ENCODE measurements at places on chromosomes 7 and 10.
A peak's percentile ranks its signal among the peaks of the same experiment; 100 is the strongest.

DNA sequence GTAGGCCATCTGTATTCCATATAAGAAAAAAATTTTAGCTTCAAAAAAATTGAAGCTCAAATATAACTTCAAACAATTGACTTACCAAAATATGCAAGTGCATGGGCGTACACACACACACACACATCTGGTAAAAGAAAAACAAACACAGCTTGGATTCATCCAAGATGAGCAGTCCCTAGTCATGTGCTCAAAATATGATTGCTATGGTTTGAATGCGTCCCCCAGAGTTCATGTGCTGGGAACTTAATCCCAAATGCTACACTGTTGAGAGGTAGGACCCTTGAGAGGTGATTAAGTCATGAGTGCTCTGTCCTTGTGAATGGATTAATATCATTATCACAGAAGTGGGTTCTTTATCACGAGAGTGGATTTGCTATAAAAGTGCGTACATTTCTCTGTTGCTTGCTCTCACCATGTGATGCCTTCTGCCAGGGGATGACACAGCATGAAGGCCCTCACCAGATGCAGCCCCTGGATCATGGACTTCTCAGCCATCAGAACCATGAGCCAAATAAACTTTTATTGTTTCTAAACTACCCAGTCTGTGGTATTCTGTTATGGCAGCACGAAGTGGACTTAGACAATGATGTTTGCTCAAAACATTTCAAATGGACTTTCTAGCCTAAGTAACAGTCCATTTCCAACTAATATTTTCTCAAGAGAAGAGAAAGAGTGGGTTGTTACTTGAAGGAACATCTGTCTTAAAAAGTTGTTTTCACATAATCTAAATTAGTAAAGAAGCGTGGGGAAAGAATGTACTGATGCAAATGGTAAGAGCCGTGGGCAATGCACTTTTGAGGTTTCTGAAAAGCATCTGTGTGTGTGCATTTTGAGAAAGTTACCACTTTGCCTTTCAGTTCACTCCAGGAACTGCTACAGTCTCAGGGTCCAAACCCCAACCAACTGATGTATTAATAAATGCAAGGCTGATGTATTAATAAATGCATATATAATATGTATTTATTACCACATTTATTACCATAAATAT lies 15.1 kb upstream of the SVIL start:
- no peak for DNase-seq

- DNase-seq: no peak
These were observed 62.4 kb upstream of the PCBD1 start for GRCh38 chr10:70950801-70951200.

GRCh38 chr10:5442990-5443370 lies 30.6 kb downstream of the NET1 start:
- DNase-seq: no peak

GRCh38 chr7:140059273-140060242 lies 3.2 kb downstream of the PARP12 start:
- DNase-seq: no peak

DNA sequence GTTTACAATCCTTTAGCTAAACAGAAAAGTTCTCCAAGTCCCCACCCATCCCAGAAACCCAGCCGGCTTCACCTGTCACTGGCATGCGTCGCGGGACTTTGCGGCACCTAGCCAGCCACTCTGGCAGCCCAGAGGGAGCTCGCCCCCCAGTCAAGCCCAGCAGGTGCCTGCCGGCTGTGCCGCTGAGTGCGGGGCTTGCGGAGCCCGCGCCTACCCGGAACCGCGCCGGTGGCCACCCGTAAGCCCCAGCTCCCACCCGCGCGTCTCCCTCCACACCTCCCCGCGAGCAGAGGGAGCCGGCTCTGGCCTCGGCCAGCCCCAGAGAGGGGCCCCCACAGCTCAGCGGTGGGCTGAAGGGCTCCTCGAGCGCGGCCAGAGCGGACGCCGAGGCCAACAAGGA lies 446.1 kb downstream of the GRM8 start:
- no peak for DNase-seq

- no peak for DNase-seq
These were observed 39.7 kb upstream of the CELF2 start for GRCh38 chr10:10977978-10978377.

DNA sequence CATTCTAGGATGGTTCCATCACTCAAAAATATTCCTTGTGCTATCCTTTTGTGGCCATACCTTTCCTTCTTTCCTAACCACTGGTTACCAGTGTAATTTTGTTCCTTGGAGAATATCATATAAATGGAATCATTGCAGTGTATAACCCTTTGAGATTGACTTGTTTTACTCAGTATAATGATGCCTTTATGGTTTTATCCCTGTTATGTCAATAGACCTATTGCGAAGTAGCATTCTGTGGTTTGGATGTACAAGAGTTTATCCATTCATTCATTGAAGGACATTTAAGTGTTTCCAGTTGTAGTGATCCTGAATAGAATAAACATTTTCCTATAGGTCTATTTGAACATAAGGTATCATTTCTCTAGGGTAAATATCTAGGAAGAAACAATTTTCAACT lies 54.2 kb downstream of the RBM33 start:
- no peak for DNase-seq

GRCh38 chr7:13062631-13063030 lies 375.2 kb downstream of the ARL4A start:
- no peak for DNase-seq

- DNase-seq: peak; percentile 98
These were observed 7.2 kb upstream of the FIS1 start for GRCh38 chr7:101251871-101252659.

GRCh38 chr7:29657288-29657687 lies 93.7 kb downstream of the PRR15 start:
- DNase-seq: no peak

DNA sequence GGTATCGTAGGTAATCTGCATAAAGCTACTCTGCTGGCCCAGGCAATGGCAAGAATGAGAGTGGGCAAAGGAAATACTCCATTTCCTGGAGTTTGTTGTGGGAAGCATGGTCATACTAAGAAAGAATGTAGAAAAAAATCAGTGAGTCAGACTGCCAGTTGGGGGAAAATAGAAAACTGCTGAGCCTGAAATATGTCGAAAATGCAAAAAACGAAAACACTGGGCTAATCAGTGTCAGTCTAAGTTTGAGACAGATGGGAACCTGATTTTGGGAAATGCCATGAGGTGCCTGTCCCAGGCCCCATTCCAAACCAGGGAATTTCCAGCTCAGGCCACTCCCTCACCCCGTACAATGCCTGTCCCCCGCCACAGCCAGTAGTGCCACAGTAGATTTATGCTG lies 150.0 kb downstream of the ZNF33B start:
- no peak for DNase-seq

- DNase-seq: no peak
These were observed 775.3 kb upstream of the POM121L12 start for GRCh38 chr7:52260046-52260665.

- no peak for DNase-seq
These were observed 3.7 kb downstream of the ZSWIM8 start for GRCh38 chr10:73788864-73789658.

DNA sequence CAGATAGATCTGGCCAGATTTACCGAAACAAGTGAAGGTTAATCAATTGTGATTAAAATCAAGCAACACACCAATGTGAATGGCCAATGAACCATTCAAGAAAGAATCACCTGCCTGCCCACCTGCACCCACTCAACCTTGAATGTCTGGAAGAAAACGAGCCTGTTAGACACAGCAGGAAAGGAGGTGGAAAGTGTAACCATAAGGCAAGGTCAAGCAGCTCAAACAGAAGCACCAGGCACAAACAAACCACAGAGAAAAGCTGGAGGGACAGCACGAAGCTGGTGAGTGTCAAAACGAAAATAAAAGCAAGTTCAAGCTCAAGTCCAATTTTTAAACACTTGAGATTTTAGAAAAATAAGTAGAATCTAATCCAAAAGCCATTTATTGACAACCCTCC lies 64.9 kb downstream of the STEAP1B start:
- DNase-seq: no peak

DNA sequence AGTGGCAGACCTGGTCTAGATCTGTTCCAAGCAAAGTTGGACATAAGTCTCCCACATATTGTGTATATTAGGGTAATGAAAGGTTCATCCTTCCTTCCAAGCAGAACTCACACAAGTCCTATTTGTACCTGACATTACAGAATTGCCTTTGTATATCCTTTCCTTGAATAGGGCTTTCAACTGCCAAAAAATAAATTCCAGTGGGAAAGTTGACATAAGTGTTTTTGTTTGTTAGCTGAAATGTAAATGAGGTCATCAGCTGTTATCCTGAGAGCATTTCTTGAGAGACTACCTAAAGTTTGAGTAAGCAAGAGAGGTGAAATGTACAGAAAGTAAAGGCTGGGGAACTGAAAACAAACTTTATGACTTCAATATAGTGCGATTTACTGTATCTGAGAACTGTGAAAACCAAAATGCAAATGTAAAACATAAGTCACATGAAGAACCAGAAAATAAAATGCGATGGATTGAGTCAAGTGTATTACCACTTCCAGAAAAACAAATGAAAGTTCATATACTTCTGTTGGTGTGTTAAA lies 527.3 kb upstream of the SEMA3D start:
- no peak for DNase-seq
